ENCODE measurements at places on chromosomes 11 and 22.

DNA sequence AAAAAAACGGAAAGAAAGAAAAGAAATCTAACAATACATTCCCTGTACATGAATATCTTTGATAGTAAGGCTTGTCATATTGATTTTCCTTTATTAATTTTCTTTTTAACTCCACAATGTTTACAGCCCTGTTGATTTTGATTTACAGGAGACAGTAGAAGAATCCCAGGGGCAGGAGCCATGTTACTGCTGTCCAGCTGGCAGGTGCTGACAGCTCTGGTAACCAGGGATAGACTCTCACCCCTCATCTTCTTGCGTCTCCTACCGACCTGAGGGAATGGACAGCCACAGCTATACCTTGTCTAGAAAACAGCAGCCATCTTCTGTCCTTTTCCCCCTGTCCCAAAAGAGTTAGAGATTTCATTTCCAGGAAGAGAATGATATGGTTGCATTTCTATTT lies 37.4 kb downstream of the PRDM10 start:
- no peaks in the 10 kb centered on the region for H3K4me1 ChIP-seq
- no peak overlapping the region for H3K4me3 ChIP-seq
- no peak overlapping the region for H3K27ac ChIP-seq
- DNase-seq = no peak
- H3K36me3 ChIP-seq = no peaks in the 10 kb centered on the region
- H3K27me3 ChIP-seq = no peaks in the 10 kb centered on the region

GRCh38 chr11:117128289-117128688 lies 15.8 kb upstream of the PAFAH1B2 start:
- H3K4me3 ChIP-seq = no peak overlapping the region
- DNase-seq = no peak
- no peaks in the 10 kb centered on the region for H3K36me3 ChIP-seq
- no peak overlapping the region for H3K27ac ChIP-seq
- H3K4me1 ChIP-seq = no peaks in the 10 kb centered on the region

DNA sequence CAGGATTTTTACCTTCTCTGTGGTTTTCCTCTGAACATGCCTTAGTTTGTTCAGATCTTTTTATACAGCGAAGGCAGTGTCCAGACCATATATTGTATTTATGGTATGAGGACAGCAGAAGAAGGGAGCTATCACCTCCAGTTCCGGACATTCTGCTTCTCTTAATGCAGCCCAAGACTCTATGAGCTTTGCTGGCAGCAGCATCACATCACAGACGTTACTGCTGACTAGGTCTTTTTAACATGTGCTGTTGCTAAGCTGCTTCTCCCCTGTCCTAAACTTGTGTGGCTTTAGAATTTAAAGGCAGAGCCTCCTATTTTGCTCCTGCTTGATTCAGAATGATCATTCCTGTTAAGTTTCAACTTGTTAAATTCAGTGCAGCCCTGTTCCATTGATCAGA lies 13.4 kb downstream of the MICAL2 start:
- peaks cover 6% of the 10 kb centered on the region for H3K27me3 ChIP-seq
- H3K4me3 ChIP-seq = no peak overlapping the region
- H3K36me3 ChIP-seq = no peaks in the 10 kb centered on the region
- H3K4me1 ChIP-seq = no peaks in the 10 kb centered on the region
- no peak for DNase-seq

- no peak overlapping the region for H3K27ac ChIP-seq
- H3K4me1 ChIP-seq = peaks cover 10% of the 10 kb centered on the region
These were observed 4.8 kb downstream of the TTLL12 start for GRCh38 chr22:43182118-43182517.

DNA sequence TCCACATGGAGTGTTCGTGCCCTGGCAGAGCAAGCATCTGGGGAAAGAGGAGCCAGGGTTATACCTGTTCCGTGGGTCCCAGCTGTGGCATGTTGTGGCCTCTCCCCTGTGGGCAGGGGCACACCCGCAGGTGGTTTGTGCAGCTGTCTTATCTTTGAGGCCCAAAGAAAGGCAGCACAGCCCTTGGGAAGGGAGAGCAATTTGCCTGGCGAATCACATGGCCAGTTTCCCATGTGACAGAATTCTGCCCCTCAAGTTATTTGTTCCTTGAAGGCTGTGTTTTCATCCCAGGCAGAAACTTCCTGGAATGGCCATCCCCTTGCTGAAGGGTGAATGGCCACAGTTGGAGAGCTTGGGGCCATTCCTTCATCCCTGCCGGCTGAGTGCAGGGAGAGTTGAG lies 16.4 kb upstream of the COX8A start:
- H3K27ac ChIP-seq = no peak overlapping the region
- peaks cover 7% of the 10 kb centered on the region for H3K4me1 ChIP-seq
- no peaks in the 10 kb centered on the region for H3K27me3 ChIP-seq
- no peak overlapping the region for H3K4me3 ChIP-seq

DNA sequence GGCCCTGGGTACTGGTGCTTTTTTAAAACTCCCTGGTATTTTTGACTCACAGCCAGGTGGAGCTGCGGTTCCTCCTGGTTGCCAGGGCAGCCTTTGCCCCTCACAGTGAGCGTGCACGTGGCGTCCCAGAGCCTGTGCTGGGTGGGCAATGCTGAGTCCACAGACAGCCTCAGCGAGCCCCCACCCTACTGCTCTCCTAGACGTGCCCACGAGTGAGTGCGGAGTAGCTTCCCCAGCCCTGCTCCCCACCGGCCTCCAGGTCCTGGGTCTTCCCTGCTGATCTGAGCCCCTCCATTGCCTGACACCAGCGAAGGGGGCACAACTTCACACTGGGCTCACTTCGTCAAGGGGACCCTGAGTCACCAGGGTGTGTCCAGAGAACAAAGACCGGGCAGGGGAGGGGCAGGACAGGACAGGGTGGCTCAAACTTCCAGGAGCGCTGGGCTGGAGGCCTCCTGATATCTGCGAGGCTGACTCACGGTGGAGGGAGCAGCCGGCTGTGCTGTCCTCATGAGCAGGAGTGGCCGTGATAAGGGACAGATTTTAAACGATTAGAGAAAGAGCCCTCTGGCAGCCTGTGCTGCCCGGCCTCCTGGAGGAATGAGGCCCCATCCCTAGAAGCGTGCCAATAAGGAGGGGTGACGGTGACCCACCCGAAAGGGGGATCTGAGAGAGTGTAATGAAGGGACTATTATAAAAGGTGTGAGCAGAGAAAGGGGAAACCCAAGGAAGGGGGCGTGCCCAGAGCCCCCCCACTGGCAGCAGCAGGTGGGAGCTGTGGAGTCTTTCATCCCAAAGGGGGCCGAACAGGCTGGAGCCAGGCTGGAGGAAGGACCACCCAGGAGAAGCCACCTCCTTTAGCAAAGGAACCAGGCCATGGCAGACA lies 129.3 kb upstream of the FGF3 start:
- no peak for DNase-seq
- H3K4me3 ChIP-seq = no peak overlapping the region
- H3K27ac ChIP-seq = no peak overlapping the region
- no peaks in the 10 kb centered on the region for H3K36me3 ChIP-seq
- H3K27me3 ChIP-seq = no peaks in the 10 kb centered on the region
- peaks cover 17% of the 10 kb centered on the region for H3K4me1 ChIP-seq

DNA sequence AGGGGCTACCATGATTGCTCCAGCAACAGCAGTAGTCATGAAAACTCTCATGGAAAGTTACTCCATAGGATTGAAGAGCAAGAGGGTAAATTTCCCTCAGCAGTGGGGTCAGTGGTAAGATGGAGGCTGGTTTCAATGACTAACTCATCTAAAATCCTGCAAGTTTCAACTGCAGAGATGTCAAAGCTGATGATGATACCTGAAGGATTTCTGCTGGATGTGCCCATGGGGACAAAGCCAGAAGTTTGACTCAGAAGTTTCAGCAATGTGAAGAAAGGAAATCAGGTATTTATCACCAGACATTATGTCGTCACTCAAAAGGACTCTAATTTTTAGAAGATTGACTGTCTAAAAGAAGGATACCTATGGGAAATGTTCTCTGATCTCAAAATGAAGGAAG lies 29.1 kb downstream of the RAB38 start:
- H3K27ac ChIP-seq = no peak overlapping the region
- H3K4me3 ChIP-seq = no peak overlapping the region
- no peaks in the 10 kb centered on the region for H3K36me3 ChIP-seq
- no peaks in the 10 kb centered on the region for H3K4me1 ChIP-seq
- no peak for DNase-seq

- H3K4me3 ChIP-seq = no peak overlapping the region
- no peak for DNase-seq
- H3K27me3 ChIP-seq = peaks cover 3% of the 10 kb centered on the region
- H3K36me3 ChIP-seq = no peaks in the 10 kb centered on the region
- H3K27ac ChIP-seq = no peak overlapping the region
These were observed 2.3 kb downstream of the CBX7 start for GRCh38 chr22:39149915-39150847.

DNA sequence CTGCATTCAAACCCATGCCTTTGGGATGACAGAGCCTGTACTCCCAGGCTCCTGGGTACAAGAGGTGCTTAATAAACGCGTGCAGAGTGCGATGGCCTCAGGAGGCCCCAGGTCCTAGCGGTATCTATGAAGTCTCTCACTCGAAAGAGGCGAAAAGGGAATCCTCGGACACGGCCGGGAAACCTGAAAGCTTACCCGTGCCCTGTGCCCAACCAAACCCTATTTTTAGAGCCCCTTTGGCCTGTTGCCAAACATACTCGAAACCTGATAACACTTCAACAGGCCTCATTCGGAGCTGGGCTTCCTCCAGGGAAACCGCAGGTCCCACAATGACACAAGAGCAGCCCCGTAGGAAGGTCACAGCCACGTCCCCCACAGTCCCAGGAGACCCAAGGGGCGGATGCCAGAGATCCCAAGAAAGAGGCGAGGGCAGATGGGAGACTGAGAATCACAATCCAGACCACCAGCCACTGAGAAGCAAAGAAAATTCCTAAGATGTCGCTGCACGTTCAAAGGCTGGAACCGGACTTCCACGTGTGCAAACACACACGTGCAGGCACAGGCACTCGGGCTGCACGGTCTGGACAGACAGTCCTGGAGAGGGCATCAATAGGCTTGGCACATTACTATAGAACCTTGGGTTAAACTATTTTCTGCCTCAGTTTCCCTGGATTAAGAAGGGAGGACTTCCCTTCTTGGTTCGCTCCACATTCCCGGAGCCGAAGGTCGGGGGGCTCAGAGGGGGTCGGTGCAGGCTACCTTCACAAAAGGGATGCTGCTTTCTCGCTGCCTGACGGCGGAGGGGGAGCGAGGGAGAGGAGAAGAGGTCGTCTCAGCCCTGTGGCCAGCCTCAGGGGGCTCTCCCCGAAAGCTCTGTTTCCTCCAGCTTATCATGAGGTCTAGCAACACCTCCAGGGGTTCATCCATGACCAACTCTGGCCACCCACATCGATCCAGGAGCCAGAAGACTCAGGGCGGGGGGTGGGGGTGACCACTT lies 8.2 kb downstream of the PDGFB start:
- no peaks in the 10 kb centered on the region for H3K36me3 ChIP-seq
- peaks cover 65% of the 10 kb centered on the region for H3K4me1 ChIP-seq
- no peak overlapping the region for H3K27ac ChIP-seq
- no peak overlapping the region for H3K4me3 ChIP-seq

DNA sequence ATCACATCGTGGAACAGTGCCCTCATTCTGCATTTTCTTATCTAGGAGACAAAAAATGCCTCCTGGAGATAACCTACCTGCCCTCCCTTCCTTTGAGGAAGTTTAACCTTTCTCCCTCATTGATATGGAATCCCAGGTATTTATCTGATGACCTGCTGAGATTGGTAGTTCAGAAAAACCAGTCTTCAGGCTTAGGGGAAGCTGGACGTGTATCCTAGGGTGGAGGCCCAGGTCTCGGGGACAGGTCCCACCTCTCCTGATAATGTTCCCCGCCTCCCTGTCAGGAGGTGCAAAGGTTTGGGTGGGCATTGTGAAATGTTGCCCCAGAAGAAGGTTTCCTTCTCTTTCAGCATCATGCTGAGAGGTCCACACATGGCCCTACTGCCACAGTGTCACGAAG lies 186.9 kb upstream of the NAV2 start:
- DNase-seq = no peak
- no peak overlapping the region for H3K4me3 ChIP-seq
- no peaks in the 10 kb centered on the region for H3K27me3 ChIP-seq
- peaks cover 8% of the 10 kb centered on the region for H3K4me1 ChIP-seq
- no peaks in the 10 kb centered on the region for H3K36me3 ChIP-seq

- no peaks in the 10 kb centered on the region for H3K4me1 ChIP-seq
- DNase-seq = no peak
These were observed 165.8 kb upstream of the NARS2 start for GRCh38 chr11:78740199-78741071.

DNA sequence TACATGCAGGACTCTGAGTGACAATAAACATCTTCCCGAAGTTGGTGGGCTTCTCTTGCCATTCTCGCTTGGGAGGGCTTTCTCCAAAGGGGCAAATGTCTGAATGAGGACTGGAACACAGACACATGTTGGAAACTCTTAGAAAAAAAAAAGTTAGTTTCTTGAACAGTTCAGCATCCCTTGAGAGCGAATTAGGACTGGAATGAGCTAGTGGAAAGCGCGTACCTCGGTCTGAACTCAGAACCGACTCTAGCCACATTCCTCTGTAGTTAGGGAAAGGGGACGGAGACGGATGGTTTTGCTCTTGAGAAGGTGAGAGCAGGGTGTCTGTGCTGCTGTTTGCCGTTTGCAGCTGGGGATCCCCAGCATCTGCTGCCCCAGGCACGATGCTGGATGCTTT lies 517.3 kb downstream of the TBC1D22A start:
- no peak overlapping the region for H3K4me3 ChIP-seq
- H3K27ac ChIP-seq = no peak overlapping the region
- no peaks in the 10 kb centered on the region for H3K4me1 ChIP-seq
- no peaks in the 10 kb centered on the region for H3K36me3 ChIP-seq
- peaks cover 34% of the 10 kb centered on the region for H3K27me3 ChIP-seq

DNA sequence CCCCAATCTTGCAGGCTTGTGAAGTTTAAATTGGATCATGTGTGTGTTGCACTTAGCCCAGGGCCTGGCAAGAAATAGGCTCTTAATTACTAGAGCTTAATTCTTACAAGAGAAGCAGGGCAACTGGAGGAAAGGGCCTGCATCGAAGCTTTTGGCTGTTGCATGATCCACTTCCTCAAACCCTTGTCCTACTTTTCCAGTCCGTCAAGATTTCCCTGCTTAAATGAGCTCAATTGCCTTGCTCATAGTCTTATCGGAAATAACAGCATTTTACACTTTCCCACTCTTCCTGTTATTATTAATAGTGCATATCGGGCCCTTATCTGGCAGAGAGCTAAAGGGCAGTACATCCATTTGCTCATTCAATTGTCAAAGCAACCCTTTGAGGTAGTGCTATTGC lies 18.1 kb downstream of the DTX4 start:
- H3K4me1 ChIP-seq = peaks cover 14% of the 10 kb centered on the region
- DNase-seq = no peak
- peaks cover 73% of the 10 kb centered on the region for H3K36me3 ChIP-seq
- H3K27ac ChIP-seq = no peak overlapping the region
- no peaks in the 10 kb centered on the region for H3K27me3 ChIP-seq

GRCh38 chr11:82996966-82997606 lies 74.6 kb downstream of the RAB30 start:
- H3K4me1 ChIP-seq = no peaks in the 10 kb centered on the region
- no peak for DNase-seq
- no peak overlapping the region for H3K4me3 ChIP-seq

DNA sequence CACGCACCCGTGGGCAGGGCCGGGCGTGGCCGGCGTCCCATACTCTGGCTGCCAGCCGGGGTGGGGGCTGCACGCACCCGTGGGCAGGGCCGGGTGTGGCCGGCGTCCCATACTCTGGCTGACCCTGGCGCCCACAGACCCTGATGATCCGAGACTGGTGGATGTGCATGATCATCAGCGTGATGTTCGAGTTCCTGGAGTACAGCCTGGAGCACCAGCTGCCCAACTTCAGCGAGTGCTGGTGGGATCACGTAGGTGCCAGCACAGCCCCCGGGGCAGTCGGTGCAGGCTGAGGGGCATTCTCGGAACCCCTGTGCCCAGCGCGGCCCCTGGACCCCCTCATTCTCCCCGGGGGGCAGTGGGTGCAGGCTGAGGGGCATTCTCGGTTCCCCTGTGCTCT lies 19.0 kb downstream of the RNH1 start:
- no peak for DNase-seq
- H3K27me3 ChIP-seq = no peaks in the 10 kb centered on the region
- peaks cover 14% of the 10 kb centered on the region for H3K36me3 ChIP-seq

All from neuronal stem cell (in vitro differentiated cells).